Esophagus squamous epithelium (tissue), 5 donors: ENCODE measurements at places on chromosomes 1 and 21. TPM values are rescaled to one million over a fixed set of nuclear protein-coding genes. Genes with fewer than 3 reads are reported as not detected.

LCE3D gene
- not detected for total RNA-seq

GBP1 gene
- 22.1 TPM for total RNA-seq

DNA sequence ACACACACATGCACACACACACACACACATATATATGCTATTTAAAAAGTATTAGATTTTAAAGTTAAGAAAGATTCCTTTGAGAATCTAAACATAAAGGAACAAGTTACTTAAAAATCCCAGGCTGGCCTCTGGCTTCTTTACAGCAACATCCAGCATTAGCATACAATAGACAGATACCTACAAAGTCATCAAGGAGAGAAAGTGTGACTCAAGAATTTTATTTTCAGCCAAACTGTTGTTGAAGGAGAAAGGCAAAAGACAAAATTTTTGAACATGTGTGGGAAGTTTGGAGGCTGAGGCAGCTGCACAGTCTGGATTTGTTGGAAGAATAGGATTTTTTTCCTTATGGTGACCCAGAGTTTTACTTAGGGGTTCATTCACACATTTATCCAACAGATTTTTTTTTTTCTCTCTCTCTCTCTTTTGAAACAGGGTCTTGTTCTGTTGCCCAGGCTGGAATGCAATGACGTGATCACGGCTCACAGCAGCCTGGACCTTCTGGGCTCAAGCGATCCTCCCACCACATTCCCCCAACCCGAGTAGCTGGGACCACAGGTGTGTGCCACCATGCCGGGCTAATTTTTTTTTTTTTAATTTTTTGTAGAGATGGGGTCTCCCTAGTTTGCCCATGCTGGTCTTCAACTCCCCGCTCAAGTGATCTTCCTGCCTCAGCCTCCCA is 24.0 kb upstream of the SPOCD1 start:
- H3K36me3 ChIP-seq = no peaks in the 10 kb centered on the region
- no peak for DNase-seq
- H3K27me3 ChIP-seq = no peaks in the 10 kb centered on the region
- H3K27ac ChIP-seq = no peak overlapping the region

GRCh38 chr1:50633465-50633864 is 210.2 kb upstream of the DMRTA2 start:
- H3K4me3 ChIP-seq = no peak overlapping the region
- H3K36me3 ChIP-seq = no peaks in the 10 kb centered on the region
- no peaks in the 10 kb centered on the region for H3K27me3 ChIP-seq
- no peaks in the 10 kb centered on the region for H3K4me1 ChIP-seq

GRCh38 chr1:81921851-81922462 is 121.2 kb downstream of the ADGRL2 start:
- H3K27ac ChIP-seq = no peak overlapping the region
- no peaks in the 10 kb centered on the region for H3K36me3 ChIP-seq
- no peaks in the 10 kb centered on the region for H3K4me1 ChIP-seq
- no peaks in the 10 kb centered on the region for H3K27me3 ChIP-seq
- no peak overlapping the region for H3K4me3 ChIP-seq

HSD3B1 gene
- total RNA-seq = not detected

CD1E gene
- not detected for total RNA-seq

CFAP57 gene
- total RNA-seq = not detected
